ENCODE measurements at places on chromosomes 16 and 17.

DNA sequence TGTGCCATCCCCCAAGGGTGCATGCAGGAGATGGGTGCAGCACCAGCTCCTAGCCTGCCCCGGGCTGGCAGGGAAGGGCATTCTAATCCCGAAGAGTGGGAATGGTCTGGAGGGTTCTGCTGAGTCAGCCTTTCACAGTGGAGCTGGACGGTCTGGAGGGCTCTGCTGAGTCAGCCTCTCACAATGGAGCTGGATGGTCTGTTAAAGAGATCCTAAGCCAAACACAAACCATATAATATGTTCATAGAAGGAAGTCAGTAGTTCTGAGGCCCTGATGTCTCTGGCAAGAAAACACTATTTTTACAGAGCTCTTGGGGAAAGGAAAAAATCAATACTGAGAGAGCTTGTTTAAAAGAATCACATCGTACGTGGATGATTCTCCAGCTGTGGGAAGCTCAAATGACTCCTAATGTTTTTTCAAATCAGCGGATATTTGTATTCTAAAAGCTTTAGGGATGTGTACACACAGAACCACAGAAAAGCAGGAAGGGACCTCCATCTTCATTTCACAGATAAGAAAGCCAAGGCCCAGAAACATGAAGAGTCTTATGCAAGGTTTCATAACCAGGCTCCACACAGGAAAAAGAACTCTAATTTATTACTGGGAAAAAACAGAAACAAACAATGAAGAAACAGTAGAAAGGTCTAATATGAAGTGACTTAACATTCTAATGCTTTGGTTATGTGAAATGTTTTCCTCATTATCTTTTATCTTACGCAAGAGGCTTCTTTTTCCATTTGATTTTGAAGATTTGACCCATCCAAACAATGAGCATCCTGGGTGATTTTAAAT, 176.3 kb downstream of the VPS53 start:
- peak; percentile 51 for DNase-seq

- DNase-seq, result no peak
Measured at GRCh38 chr17:20774472-20775135, 195.1 kb downstream of the CDRT15L2 start.

DNA sequence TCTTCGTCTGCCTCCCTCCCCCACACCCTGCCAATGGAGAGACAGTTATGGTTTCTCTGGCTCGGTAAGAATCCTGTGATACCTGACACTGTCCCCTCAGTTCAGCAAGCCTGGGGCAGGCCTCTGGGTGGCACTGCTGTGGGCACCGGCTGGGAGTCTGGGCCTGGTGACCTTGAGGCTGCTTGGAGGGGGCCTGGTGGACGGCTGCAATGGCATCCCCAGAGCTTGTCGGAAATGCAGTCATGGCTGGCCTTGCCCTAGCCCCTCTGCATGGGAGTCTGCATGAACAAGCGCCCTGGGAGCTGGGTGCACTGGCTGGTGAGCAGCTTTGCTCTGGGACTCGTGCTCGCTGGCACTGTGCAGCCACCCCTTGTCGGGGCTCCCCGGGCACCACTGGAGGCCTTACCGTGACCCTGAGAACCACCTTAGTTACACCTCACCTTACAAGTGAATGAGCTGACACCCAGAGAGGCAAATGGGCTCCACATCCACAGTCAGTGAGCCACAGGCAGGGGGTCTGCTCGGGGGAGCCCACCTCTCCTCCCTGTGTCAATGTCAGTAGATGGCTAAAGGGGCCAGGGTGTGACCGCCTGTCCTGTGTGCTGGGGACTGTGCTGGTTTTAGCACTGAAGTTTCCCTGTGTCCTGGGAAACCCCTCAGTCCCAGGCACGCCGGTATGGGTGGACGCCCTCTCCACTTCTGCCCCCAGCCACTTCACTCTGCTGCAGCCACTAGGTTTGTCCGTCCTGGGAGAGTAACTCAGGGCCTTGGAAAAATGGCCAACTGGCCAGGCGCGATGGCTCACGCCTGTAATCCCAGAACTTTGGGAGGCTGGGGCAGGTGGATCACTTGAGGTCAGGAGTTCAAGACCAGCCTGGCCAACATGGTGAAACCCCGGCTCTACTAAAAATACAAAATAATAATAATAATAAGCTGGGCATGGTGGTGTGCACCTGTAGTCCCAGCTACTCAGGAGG, 1.4 kb downstream of the LGALS3BP start:
- DNase-seq, result no peak

DNA sequence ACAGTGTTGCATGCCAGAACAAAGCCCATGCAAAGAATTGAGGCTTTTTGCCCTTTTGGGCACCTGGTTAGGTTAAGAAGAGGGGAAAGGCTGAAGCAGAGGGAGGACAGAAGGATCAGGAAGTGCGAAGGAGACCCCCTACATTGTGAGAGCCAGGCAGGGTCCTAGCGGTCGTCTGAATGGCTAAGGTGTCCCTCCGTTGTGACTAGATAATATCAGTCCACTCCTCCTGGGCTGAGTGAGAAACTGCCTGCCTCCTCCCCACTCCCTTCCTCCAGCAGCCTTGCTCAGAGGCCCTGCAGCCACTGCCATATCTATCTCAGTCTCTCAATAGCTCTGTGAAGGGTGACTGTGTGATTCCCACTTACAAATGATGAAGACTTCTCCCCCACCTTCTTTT, 75.1 kb downstream of the WSB1 start:
- no peak for DNase-seq

DNA sequence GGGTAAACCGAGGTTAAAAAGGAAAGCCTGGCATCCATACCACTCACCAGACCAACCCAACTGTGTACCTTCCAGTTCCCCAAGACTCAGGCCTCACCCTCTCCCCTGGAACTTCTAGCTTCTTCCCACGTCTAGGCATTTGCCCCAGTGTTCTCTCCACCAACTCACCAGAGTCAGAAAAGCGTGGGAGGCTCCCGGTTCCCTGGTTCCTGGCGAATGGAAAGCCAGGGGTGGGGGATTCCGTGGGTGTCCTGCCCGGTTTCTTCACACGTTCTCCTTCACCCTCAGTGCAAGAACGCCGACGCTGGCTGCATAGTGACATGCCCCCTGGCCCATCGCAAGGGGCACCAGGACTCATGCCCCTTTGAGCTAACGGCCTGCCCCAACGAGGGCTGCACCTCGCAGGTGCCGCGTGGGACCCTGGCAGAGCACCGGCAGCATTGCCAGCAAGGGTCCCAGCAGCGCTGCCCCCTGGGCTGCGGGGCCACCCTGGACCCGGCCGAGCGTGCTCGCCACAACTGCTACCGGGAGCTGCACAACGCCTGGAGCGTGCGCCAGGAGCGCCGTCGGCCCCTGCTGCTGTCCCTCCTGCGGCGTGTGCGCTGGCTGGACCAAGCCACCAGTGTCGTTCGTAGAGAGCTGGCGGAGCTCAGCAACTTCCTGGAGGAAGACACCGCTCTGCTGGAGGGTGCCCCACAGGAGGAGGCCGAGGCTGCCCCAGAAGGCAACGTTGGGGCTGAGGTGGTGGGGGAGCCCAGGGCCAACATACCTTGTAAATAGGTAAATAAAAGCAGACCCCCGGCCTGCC, 1.7 kb downstream of the RNF151 start:
- no peak for DNase-seq

GRCh38 chr17:19787733-19788357, 39.7 kb upstream of the ALDH3A1 start:
- no peak for DNase-seq

- no peak for DNase-seq
Measured at GRCh38 chr16:54522584-54522983, 236.0 kb upstream of the IRX3 start.

GRCh38 chr17:79695797-79696609, 34.7 kb upstream of the ENPP7 start:
- DNase-seq, result peak; percentile 20

GRCh38 chr17:60292697-60293096, 99.2 kb downstream of the USP32 start:
- no peak for DNase-seq

GRCh38 chr16:51542981-51543815, 392.1 kb upstream of the SALL1 start:
- DNase-seq, result no peak

DNA sequence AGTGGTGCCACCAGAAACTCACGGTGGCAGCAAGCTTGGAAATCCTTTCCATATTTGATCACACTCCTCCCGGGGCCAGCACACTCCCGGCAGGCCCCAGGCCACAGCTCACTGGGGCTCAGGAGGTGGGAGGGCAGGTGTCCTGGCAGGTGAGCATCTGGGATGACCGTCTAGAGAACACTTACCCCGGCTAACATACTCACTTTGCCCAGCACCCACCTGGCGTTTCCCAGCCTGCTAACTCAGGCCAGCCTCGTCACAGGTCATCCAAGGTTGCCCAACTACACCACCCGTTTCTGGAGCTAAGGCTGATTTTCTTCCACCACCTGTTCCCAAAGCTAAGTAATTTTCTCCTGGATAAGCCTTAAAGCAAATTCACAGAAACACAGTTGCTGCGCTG, 24.9 kb downstream of the FBXO31 start:
- no peak for DNase-seq

GRCh38 chr16:10078541-10078949, 103.7 kb downstream of the GRIN2A start:
- no peak for DNase-seq

- no peak for DNase-seq
Measured at GRCh38 chr17:78617511-78618061, 40.4 kb upstream of the DNAH17 start.

- peak; percentile 41 for DNase-seq
Measured at GRCh38 chr17:44400226-44400847, 10.9 kb upstream of the ITGA2B start.

DNA sequence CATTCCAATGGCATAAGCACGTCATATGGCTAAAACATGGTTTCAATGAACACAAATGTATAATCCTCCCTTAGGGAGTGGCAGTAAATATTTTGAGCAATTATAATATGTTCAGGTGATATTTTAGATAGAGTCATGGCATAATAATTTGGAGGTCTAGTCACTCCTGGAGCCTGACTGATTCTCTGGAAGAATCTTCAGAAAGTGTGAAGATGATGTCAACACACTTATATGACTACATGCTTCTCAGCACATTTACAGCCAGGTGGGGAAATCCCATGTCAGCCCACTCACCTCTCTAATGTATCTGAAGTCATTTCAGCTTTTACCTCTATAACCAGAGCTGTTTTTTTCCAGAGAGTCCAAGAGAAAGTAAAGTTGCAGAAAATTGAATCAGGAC, 474.8 kb downstream of the SHISA9 start:
- DNase-seq, result no peak

- DNase-seq, result no peak
Measured at GRCh38 chr16:89473791-89474414, 16.5 kb downstream of the ANKRD11 start.

- no peak for DNase-seq
Measured at GRCh38 chr17:29747660-29748059, 124.9 kb upstream of the CORO6 start.

DNA sequence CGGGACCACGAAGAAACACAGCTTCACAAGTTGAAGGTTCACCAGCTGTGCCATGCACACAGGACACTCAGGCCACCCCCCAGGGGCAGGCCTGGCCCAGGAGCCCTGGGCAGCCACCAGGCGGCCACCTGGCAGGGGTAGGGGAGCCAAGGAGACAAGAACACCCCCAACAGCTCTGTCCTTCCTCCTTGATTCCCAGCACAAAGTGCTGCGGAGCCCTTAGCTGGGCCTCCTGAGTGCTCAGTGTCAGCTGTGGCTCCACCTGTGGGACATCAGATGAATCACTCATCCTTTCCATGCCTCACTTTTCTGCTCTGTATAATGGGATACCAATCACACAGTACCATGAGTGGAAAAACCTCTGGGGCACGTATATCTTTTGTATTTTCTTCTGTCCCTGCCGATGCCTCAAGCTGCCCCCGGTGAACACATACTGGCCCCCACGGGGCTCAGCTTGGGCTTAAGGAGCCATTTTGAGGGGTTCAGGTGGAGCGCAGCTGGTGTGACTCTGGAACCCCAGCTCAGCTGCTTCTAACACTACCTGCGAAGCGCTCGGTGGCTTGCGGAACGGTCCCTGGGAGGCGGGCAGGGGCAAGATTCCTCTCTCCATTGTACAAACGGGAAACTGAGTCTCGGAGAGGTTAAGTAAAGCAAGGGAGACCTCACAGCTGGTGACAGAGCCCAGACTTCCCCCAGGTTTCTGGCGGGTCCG, 12.0 kb downstream of the GALK1 start:
- DNase-seq, result no peak

DNA sequence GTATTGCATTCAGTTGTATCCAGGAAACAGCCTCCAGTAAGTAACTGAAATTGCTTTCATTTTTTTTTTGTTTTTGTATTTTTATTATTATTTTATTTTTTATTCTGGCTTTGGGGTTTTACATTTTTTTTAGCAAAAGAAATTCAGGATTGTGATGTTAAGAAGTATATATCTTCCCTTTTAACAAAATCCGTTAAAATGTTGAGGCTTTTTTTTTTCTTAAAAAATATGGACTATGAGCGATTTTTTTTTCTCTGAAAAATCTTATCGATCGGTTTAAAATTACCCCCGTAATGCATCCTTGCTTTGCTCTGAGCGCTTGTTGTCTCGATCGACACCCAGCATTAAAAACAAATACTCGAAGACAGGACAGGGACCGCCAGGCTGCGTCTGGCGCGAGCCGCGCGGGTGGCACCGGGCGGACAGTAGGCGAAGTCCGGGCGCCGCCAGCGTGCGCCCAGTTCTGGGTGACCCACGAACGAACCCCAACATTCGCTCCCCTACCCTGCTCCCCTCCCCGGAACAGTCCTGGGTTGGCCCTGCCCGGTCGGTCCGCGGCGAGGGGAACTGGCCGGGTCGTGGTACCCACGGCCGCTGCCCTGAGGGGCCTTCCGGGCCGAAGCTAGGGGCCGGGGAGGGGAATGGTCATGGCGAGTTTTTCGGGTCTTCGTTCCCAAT, 482 bp downstream of the BAHCC1 start:
- DNase-seq, result no peak

GRCh38 chr17:9859781-9860180, 34.1 kb downstream of the GLP2R start:
- no peak for DNase-seq

- no peak for DNase-seq
Measured at GRCh38 chr17:7656958-7657609, 6.4 kb downstream of the ATP1B2 start.

DNA sequence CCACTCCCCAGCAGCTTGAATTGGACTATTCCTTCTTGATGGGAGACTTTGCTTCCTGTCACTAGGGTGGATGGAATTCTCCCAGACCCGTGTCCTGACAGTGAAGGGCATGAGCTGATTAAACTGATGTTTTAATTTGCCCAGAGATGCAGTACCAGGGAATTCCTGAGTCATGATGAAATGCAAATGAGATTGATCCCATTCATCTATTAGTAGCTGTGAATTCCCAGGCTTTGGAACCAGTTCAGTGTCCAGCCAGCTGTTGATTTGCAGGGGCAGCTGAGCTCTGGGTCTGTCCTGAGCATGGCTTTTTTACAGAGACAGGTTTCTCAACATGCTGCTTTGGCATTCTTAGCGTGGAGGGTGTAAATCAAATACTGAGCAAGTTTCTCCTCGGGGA, 157.9 kb downstream of the PITPNC1 start:
- no peak for DNase-seq
